ENCODE measurements at places on chromosomes 7 and 10.

DNA sequence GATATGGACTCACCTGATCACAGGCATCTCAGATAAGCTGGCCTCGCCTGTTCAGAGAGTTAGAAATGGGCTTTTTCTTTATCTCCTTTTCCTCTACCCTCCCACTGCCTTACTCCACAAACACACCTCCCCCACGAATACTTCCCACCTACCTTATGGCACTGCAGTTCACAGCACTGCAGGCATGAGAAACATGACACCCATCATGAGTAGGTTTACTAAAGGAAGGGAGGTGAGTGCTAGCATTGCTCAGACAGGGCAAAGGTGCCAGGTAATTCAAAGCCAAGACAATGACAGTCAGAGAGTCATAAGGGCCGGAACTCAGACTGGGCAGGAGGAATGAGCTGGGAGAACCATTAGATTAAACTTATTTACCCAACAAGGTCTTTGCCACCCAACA lies 220.6 kb downstream of the FAM107B start:
- no peak for DNase-seq

- no peak for DNase-seq
These were observed 191.5 kb downstream of the CELF2 start for GRCh38 chr10:11208908-11209829.

DNA sequence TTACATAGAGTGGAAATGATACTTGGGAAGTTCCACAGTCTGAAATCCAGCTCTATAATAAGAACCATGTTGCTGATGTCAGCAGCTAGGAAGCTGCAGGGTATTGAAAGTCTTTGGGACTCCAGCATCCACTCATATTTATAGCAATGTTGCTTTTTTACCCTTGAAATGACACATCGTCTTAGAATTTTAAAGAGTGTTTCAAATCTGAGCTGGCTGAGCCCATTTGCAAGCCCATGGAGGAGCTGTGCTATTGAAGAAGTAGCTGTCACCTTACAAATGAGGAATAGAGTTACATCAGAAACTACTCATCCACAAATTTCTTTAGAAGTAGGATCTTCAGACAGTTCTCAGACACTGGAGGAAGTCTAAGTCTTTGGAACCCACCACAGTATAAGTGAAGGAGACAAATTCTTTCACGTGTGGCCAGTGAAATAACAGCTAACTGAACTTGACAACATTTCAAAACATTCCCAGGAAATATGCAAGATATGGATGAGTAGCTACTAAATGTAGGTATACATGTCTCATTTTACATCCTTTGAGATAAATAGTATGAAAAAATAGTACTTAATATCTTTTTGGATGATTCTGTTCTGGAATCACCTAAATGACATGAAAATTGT lies 203.6 kb downstream of the ZNF365 start:
- DNase-seq: no peak

GRCh38 chr10:116765648-116766081 lies 23.3 kb upstream of the HSPA12A start:
- no peak for DNase-seq

GRCh38 chr10:119439922-119440321 lies 102.6 kb downstream of the RGS10 start:
- DNase-seq: no peak

DNA sequence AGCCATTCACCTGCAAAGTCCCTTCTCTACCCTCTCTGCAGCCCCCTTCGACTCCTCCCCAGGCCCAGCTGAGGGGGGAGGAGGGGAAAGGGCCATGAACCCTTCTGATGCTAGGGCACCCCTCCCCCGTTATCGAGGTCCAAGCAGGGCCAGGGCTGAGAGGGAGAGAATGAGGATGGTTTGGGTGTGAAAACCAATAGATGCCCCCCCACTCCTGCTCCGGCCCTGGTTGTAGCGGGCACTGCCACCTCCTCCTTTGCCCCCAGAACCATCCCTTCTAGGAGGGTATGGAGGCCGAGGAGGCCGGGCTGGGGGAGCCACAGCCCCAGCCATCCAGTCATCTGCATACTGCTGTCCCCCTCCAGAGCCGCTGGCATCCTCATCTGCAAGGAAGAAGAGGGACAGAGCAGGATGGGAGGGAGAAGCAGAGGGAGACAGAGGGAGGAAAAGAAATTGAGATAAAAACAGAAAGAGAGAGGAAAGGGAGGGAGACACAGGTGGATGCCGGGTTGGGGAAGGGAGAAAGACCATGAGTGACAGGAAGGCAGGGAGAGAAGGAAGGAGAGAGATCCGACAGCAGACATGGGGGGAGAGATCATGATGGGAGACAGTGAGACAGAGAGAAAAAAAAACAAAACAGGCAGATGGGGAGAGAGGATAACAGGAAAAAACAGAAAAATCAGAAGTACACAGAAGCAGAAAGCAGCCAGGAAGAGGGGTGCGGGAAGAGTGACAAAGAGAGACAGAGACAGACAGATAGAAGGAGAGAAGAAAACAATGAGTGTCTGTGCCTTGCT lies 1.9 kb upstream of the GAL3ST4 start:
- DNase-seq: no peak

DNA sequence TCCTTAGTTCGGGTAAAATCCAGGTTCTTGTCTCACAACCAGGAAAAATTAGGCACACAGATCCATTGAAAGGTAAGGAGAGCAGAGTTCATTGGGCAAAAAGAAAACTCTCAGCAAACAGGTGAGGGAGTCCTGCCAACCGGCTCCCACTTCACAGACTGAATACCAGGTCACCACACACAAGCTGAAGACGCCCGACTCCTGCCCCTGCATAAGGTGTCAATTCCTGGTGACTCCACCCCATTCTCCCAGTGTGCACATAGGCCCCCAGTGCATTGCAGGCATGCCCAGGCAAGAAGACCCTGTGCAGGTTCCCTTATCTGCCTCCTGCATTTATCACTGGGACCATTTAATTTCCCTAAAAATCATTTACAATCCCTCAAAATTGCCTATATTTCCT lies 354.6 kb downstream of the LRRTM3 start:
- no peak for DNase-seq

DNA sequence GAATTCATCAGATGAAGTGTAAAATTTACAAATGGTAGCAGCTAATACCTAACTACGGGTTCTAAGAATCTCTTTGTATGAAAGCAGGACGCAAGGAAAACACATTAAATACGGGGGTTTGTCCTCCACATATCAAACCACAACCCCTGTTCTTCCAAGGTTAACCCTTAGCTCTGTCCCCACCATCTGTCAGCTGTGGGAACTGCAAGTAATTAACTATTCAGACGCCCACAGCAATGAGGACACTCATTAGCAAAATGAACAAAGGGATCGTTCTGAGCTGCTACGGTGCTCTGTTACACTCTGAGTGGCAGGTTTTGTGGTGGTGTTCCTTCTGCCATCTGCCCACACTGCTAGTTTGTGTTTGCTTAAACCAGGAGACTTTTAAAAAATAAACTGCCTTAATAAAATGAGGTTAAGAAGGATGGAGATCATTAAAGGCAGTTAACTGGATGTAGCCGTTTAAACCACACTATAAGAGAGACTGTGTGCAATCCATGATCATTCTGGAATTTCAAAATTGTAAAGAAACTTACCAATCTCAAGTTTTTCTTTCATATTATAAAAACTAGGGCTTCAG lies 51.4 kb downstream of the C10orf67 start:
- no peak for DNase-seq

DNA sequence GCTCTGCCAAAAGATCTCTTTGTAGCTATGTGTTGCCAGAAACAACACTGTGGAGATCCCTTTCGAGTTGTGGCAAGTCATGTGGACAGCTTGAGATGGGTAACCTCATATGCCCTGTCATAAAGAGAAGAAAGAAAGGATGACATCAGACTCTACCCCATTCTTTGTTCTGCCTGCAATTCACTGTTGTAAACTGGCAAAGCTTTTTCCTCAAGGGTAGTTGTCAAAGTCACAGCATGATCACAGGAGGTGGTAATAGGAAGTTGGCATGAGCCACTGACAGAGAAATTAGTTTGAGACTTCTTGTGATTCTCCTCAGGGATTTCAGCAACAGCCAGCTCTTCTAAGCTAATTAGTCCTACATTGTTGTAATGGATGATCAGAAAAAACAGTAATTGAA lies 19.4 kb upstream of the MINDY3 start:
- no peak for DNase-seq

DNA sequence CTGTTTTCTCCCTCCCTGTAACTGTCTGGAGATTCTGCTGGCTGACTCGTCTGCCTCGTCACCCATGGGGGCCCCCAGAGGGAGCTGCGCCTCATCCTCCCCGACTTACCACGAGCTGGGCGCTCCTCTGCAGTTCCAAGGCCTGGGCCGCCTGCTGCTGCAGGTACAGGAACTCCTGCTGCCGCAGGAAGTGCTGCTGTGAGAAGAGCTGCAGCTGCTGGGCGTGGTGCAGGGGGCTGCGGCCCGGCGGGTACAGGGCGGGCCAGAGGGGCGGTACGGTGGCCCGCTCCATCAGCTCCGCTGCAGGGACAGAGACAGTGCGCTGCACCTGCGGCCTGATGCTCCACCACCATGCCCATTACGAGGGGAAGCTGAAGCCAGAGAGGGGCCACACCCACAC lies 47.7 kb downstream of the TNRC18 start:
- DNase-seq: no peak

- DNase-seq: no peak
These were observed 40.6 kb upstream of the WAC start for GRCh38 chr10:28492116-28492920.

- DNase-seq: no peak
These were observed 62.4 kb downstream of the LSM5 start for GRCh38 chr7:32427769-32428291.

DNA sequence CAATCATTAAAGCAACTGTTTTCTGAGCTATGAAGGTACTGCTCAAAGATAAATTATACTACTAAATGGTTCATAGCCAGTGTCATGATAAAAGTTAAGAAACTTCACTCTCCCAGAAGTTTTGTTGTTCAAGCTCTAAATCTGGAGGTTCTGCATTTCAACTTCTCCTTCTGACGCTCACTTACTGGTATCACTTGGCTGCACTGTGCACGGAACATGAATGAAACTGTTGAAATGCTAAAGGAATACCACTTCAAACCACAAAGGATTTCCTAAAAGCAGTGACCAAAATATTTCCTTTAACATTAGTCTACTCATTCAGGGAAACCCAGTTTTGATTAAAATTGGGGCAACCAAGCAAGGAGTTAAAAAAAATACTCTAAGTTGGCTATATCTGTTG lies 93.6 kb downstream of the UBE2H start:
- DNase-seq: no peak

DNA sequence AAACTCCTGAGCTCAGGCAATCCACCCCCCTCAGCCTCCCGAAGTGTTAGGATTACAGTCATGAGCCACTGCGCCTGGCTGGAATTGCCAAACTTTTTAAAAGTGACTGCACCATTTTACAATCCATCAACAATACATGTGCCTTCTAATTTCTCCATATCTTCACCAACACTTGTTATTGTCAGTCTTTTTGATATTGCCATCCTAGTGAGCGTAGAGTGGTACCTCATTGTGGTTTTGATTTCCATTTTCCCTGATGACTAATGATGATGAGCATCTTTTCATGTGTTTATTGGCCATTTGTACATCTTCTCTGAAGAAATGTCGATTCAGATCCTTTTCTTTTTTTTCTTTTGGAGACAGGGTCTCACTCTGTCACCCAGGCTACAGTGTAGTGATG lies 21.7 kb upstream of the STRIP2 start:
- DNase-seq: no peak

- DNase-seq: no peak
These were observed 685 bp downstream of the CASP2 start for GRCh38 chr7:143288836-143289235.

DNA sequence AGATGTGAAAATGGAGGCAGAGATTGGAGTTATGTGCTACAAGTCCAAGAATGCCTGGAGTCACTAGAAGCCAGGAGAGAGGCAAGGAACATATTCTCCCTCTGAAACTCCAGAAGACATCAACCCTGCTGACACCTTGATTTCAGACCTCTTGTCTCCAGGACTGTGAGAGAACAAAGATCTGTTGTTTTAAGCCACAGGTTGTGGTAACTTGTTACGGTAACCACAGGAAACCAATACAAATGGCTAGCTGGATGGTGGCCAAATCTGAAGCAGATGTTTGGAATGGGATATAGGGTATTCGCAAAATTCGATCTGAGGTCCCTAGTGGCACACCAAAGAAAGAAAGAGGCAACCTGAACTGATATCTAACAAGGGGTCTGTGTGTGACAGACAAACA lies 129.0 kb downstream of the HERPUD2 start:
- DNase-seq: no peak

DNA sequence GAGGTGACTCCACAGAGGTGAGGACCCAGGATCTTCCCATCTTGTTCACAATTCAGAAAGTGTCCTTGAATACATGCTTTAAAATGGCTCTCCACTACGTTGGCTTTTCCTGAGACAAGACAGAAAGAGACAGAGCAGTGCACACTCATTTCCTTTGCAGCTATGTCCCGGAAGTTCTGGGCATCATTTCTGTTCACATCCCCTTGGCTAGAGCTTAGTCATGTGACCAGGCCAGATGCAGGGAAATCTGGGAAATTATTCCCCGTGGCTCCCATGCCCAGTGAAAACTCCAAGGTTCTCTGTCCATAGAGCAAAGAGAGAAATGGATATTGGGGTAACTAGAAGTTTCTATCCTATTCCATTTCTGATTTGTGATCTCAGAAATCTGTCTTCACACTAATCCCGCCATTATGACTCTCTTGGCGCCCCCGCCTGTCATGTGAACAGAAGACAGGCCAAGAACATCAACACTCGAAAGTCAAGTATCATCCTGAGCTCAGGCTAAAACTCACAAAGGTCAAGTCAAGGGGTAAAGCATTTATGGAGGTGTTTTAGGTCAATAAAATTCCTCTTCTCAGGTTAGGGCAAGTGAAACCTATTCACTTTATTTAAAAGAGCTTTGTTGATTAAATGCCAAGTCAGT lies 251.4 kb upstream of the HABP2 start:
- DNase-seq: no peak

GRCh38 chr10:119680050-119680449 lies 28.9 kb downstream of the BAG3 start:
- no peak for DNase-seq

DNA sequence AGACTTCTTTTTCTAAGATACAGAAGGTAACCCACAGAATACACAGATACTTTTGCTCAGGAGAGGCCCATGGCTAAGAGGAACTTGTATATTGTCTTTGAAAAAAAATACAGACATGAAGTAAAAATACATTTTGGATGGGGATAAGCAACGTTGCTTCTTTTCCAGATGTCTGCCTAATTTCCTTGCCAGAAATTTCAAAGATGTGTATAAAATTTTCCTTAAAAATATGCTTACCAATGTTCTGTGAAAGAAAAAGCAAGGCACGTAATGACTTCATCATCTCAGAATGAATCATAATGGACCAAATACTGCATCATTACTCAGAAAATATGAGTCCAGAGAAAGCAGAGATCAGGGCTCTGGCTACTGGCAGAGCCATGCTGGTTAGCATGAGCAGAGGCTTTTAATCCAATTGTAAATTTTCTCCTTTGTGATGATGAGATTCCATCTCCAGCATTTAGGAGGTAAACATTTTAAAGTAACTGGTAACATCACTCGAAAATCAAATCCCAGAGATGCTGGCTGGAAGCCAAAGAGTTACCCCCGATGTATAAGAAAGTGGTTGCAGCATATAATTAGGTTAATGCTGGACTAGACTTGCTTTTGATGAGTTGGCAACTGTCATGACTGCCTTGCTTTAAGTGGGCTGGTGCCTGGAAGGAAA lies 272.5 kb downstream of the SEMA3A start:
- DNase-seq: no peak

- DNase-seq: no peak
These were observed 73.2 kb downstream of the WNT2 start for GRCh38 chr7:117249696-117250095.

All from stimulated activated CD4-positive, alpha-beta T cell treated with anti-CD3 and anti-CD28 coated beads, TNF-alpha, amount 100 ng/mL, for 4 hours (primary cell).